ENCODE measurements at places on chromosomes 1 and 21. TPM values are rescaled to one million over a fixed set of nuclear protein-coding genes. Genes with fewer than 3 reads are reported as not detected.

- no peak overlapping the region for H3K27ac ChIP-seq
- no peaks in the 10 kb centered on the region for H3K4me1 ChIP-seq
- DNase-seq: no peak
- H3K36me3 ChIP-seq: no peaks in the 10 kb centered on the region
- H3K4me3 ChIP-seq: no peak overlapping the region
- no peaks in the 10 kb centered on the region for H3K27me3 ChIP-seq
Measured at GRCh38 chr1:47898133-47898845, 98.9 kb downstream of the TRABD2B start.

Gene CELA3B
- total RNA-seq: not detected

GRCh38 chr1:12451560-12451900 is 166.5 kb downstream of the DHRS3 start:
- H3K4me1 ChIP-seq: peaks cover 12% of the 10 kb centered on the region
- H3K36me3 ChIP-seq: no peaks in the 10 kb centered on the region
- no peak for DNase-seq
- H3K4me3 ChIP-seq: no peak overlapping the region

Gene TMOD4
- total RNA-seq: not detected

- no peaks in the 10 kb centered on the region for H3K36me3 ChIP-seq
- H3K4me1 ChIP-seq: peaks cover 18% of the 10 kb centered on the region
- H3K27me3 ChIP-seq: no peaks in the 10 kb centered on the region
- no peak overlapping the region for H3K4me3 ChIP-seq
- peak; percentile 98 for DNase-seq
- peak overlapping the region; percentile 87 for H3K27ac ChIP-seq
Measured at GRCh38 chr1:55443175-55443915, 228.2 kb upstream of the USP24 start.

DNA sequence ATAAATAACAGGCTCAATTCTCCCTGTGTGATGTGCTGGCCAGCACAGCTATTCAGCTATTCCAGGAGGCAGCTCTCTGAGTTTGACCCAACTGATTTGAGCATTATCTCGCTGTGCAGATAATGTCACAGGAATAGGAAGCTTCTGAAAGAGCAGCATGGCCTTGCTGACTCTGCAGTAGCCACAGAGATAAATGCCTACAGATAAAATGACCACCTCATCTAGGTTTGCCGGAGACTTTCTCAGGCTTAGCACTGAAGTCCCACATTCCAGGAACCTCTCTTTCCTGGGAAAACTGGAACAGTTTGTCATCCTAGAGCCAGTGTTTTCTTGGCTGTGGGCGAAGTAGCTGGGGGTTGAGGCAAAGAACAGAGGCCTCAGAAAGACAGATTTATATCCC is 98.9 kb downstream of the MRPL39 start:
- no peaks in the 10 kb centered on the region for H3K27me3 ChIP-seq
- no peak for DNase-seq
- no peaks in the 10 kb centered on the region for H3K4me1 ChIP-seq
- H3K4me3 ChIP-seq: no peak overlapping the region

DNA sequence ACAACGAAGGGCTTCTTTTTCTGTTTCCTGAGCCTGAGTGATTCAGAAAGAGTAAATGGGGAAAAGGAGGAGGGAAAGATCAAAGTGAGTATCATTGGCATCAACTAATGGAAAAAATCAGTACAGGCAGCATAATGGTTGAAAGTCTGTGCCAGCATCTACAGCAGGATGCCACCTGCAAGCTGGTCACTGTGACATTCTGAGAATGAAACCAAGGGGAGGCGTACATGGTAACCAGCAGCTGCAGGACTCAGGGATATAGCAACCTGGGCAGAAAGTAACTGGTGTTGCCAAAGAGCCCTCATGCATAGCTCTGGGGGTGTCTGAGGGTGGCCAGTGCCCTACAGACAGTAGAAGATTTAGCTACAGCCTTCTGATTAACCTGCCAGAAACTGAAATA is 305.9 kb downstream of the BRINP2 start:
- H3K4me1 ChIP-seq: no peaks in the 10 kb centered on the region
- no peak overlapping the region for H3K4me3 ChIP-seq
- H3K27ac ChIP-seq: no peak overlapping the region
- H3K27me3 ChIP-seq: no peaks in the 10 kb centered on the region

DNA sequence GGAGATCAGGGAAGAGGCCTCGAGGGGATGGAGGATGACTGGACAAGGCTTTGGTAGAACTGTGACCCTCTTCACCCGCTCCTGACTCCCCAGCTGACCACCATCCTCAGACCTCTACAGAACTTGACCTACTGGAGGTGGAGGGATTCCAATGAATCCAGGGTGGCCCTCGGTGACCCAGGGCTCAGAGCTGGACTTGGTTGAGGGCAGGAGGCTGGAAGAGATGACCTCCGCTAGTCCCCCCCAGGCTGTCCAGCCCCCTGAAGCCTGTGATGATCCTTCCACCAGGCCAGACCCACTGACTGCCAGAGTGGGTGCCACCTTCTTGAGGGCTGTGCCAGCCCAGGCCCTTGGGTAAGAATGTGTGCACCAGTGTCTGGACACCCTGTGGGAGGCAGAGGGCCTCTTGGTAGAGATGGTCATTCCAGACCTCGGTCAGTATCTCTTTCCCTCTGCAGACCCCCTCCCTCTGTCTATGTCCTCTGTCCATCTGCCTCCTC is 44.9 kb downstream of the ATP1B1 start:
- no peaks in the 10 kb centered on the region for H3K27me3 ChIP-seq
- no peak overlapping the region for H3K27ac ChIP-seq
- no peak for DNase-seq
- H3K4me3 ChIP-seq: no peak overlapping the region
- H3K4me1 ChIP-seq: no peaks in the 10 kb centered on the region
